ENCODE measurements at places on chromosomes 4 and X.

DNA sequence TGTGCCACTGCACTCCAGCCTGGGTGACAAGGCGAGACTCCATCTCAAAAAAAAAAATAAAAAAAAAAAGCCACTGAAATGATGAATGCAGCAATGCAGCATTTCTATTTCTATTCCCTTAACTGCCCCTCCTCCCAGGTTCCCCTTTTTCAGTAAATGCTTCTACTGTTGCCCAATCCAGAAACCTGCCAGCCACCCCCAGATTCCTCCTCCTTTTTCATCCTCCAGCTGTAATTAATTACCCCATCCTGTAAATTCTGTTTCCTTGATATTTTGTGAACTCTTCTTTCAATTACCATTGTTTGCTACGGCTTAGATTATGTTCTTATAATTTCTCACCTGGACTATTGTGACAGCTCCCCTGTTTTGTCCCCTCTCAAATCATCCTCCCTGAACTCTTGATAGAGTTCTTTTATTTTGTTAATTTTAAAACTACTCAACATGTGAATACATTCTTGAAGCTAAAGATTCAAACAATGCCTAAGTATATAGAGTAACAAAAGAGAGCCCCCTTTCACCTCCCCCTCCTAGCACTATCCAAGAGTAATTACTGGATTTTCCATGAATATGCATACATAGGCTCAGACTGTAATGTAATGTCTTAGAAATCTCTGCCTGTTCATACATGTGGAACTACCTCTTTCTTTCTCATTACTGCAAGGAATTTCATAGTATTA is 140.6 kb upstream of the GPC4 start:
- no peak for DNase-seq

DNA sequence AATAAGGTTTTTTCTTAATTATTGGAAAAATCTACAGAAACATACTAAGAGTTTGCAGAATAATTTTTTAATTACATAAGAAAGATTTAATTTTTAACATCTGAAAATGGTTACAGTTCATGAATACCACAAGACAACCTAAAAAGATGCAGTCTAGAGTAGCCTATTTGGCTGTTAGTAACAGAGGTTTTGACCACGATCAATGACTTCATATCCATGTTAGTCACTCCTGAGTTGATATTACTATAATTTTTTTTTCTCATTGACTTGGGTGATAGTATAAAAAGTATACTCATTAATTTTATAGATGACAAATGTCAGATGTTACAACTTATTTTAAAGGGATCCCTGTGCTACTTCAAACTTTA is 272.5 kb downstream of the DCTD start:
- no peak for DNase-seq

DNA sequence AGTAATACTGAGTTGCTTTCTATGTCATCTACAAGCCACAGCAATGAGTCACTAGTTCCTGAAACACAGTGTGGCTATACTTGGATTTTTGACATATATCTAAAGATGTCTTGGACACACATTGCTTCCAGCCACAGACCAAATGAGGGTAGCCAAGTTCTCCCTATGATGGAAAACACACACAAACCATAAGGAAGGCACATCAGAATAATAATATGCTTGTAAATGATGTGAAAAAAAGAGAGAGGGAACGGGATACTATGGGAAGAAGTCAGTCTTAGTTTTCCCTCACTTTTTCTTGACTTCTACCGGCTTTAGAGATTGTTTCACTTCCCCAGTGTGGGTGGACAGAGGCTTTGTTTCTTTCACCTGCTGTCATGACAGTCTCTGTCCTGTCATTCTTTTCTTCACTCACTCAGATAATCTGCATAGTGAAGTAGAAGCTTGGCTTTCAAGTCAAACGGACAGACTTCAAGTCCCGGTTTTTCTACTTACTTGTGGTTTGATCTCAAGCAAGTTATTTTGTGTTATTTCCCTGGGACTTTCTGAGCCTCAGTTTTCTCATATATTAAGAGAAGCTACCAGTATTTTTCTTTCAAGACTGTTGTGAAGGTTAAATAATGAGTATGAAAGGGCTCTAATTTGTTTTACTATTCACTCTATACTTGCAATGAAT is 34.7 kb downstream of the P2RY10 start:
- no peak for DNase-seq

GRCh38 chr4:102404431-102404969 is 59.2 kb upstream of the SLC39A8 start:
- DNase-seq: no peak

Measured in stimulated activated CD8-positive, alpha-beta memory T cell treated with anti-CD3 and anti-CD28 coated beads, Interleukin-15, amount 100 ng/mL, for 4 hours (primary cell).